ENCODE measurements at places on chromosomes 11 and 22.

- no peak for DNase-seq
These were observed 40.2 kb downstream of the LRP5 start for GRCh38 chr11:68352591-68352990.

- no peak for DNase-seq
These were observed 14.0 kb upstream of the ACR start for GRCh38 chr22:50723991-50724390.

- DNase-seq, result no peak
These were observed 6.2 kb downstream of the EIF3L start for GRCh38 chr22:37855462-37855861.

GRCh38 chr22:49044776-49045175 lies 782.9 kb downstream of the BRD1 start:
- no peak for DNase-seq

DNA sequence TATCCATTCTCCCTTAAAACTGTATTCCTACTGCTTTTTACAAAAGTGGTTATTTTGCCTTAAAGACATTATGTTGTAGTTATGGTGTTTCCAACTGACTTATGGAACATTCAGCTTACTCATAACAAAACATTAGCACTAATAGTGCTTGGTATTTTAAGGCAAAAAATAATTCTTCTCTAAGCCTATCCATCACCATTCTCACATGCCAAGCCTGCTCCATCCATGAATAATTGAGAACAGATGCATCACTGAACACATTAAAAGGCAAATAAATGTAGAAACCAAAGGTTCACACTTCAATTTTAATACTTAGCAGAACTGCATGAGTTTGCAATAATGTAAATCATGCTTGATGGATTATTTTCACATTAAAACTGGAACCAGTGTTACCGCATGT lies 42.3 kb upstream of the DDI1 start:
- no peak for DNase-seq

GRCh38 chr11:116428638-116428975 lies 344.2 kb downstream of the BUD13 start:
- no peak for DNase-seq

GRCh38 chr11:105109855-105110687 lies 29.5 kb downstream of the CARD18 start:
- no peak for DNase-seq

- DNase-seq, result no peak
These were observed 15.5 kb downstream of the GP1BB start for GRCh38 chr22:19738664-19739447.

DNA sequence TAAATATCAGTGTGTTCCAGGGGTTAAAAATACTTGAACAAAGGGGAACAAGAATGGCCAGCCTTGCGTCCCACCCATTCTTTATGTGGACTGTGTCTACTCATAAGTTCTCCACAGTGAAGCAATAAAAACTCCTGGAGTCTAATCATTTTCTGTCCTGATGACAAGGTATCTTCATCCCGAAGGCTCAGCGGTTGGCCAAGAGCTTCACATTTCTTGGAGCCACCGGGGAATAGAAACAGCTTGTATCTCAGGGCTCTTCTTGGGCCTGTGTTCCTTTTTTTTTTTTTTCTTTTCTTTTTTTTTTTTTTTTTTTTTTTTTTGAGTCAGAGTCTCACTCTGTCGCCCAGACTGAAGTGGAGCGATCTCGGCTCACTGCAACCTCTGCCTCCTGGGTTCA lies 36.8 kb upstream of the ADORA2A start:
- no peak for DNase-seq
